Osteoblast (primary cell): ENCODE measurements at places on chromosomes 12 and 14. TPM values are rescaled to one million over a fixed set of nuclear protein-coding genes. Genes with fewer than 3 reads are reported as not detected.
A peak's percentile ranks its signal among the peaks of the same experiment; 100 is the strongest.

GRCh38 chr14:95683793-95684192 is 2.4 kb upstream of the TCL1B start:
- no peaks in the 10 kb centered on the region for H3K36me3 ChIP-seq
- no peaks in the 10 kb centered on the region for H3K4me1 ChIP-seq
- no peak overlapping the region for H3K4me3 ChIP-seq
- H3K27ac ChIP-seq = no peak overlapping the region

GRCh38 chr14:80664576-80664975 is 277.0 kb downstream of the CEP128 start:
- no peaks in the 10 kb centered on the region for H3K4me1 ChIP-seq
- no peak overlapping the region for H3K4me3 ChIP-seq
- H3K36me3 ChIP-seq = no peaks in the 10 kb centered on the region
- H3K27me3 ChIP-seq = no peaks in the 10 kb centered on the region

- no peaks in the 10 kb centered on the region for H3K27me3 ChIP-seq
- H3K27ac ChIP-seq = no peak overlapping the region
- no peak overlapping the region for H3K4me3 ChIP-seq
- no peaks in the 10 kb centered on the region for H3K4me1 ChIP-seq
- peak; percentile 70 for DNase-seq
Measured at GRCh38 chr12:58030566-58031279, 89.4 kb downstream of the ATP23 start.

- DNase-seq = peak; percentile 87
- H3K4me3 ChIP-seq = no peak overlapping the region
Measured at GRCh38 chr14:105075379-105076295, 10.4 kb upstream of the GPR132 start.

DNA sequence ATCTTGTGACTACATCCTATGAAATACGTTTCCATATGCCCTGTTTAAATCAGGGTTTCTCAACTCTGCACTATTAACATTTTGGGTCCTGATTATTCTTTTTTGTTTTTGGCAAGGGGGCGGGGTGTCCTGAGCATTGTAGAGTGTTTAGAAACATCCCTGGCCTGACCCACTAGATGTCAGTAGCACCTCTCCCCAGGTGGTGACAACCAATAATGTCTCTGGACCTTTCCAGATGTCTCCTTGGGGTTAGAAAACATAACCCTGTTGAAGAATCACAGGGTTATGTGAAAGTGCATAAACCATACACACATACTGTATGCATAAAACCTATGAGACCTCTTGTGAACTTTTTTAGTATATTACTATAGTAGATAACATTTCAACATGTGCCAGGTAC is 1.4 kb downstream of the ACAD10 start:
- H3K36me3 ChIP-seq = peaks cover 7% of the 10 kb centered on the region
- H3K27ac ChIP-seq = no peak overlapping the region
- no peaks in the 10 kb centered on the region for H3K27me3 ChIP-seq
- DNase-seq = no peak

DNA sequence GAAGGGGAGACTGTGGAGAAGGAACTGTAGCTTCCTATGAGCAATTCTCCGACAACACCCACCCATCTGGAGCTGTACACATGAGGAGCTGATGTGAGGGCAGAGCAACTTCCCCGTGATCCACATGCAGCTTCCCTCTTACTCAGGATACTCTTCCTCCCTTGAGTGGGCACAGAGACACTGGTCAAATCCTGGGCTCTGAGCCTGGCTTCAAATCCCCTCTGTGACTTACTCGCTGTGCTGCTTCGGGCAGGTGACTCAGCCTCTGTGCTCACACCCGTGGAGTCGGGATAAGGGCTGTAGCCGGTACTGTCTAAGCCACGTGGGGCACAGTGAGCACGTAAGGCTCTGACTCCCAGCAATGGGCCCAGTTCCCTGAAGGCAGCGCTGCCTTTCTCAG is 31.1 kb downstream of the ZFYVE21 start:
- H3K4me1 ChIP-seq = peaks cover 7% of the 10 kb centered on the region
- no peaks in the 10 kb centered on the region for H3K36me3 ChIP-seq
- no peak overlapping the region for H3K27ac ChIP-seq
- no peaks in the 10 kb centered on the region for H3K27me3 ChIP-seq

DNA sequence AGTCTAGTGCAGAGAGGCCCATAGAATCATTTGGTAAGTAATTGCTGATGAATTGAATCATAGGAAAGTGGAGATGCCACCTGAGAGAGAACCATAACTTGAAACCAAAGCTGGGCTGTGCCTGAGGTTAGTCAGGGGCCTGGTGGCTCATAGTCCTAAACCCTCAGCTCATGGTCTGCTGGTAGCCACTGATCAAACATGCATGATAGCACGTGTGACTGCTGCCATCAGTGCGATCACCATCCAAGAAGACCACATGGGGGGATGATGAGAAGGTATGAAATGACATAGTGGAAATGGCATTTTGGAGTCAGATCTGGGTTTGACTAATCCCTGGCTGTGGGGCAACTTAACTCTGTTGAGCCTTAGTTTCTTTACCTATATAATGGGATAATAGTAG is 190.5 kb downstream of the CACNA1C start:
- no peaks in the 10 kb centered on the region for H3K27me3 ChIP-seq
- H3K27ac ChIP-seq = peak overlapping the region; percentile 76
- no peaks in the 10 kb centered on the region for H3K36me3 ChIP-seq
- DNase-seq = no peak
- H3K4me3 ChIP-seq = no peak overlapping the region

DNA sequence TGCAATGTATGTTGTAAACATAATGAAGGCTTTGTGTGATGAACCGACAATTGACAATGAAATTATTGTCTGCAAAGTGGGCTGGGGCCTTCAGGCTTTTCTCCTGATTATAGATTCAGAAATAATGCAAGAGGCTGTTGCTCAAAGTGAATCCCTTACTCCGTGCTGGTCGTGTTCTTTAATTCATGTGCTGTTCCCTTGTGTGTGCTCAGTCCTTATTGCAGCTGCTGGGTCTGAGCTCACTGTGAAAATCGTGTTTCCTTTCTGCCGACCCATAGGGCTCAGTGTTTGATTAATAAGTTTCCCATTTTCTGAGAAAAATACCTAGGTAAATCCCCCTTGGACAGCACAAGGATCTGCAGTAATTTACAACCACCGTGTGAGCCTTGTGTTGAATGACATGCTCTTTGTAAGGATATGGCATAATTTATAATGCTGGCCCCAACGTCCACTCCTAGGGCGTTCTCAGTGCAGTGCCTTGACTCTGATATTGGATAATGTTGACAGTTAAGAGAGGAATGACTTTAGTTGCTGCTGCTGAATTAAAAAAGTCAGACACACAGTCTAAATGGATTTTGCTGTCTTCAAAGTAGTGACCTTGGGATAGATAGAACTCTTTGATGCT is 81.6 kb downstream of the RGS6 start:
- no peak for DNase-seq
- H3K27ac ChIP-seq = no peak overlapping the region
- H3K36me3 ChIP-seq = no peaks in the 10 kb centered on the region
- H3K4me1 ChIP-seq = no peaks in the 10 kb centered on the region
- no peak overlapping the region for H3K4me3 ChIP-seq
- no peaks in the 10 kb centered on the region for H3K27me3 ChIP-seq

DNA sequence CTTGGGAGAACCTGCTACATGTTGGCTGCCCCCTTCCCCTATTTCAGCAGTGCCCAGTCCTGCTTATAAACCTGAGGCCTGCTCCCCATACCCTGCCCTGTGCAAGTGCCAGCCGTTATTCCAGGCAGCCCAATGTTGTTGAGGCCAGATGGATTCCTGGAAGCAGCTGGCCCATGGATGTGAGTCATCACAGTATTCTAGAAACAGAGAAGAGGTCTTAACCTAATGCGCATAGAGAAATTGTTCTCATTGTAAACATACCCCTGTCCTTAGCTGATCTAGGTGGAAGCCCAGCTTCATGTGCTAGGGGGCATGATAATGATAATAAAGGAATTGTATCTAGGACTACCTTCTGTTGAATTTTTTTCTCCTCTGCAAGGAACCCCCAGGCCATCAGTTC is 69.7 kb downstream of the TSPAN11 start:
- no peaks in the 10 kb centered on the region for H3K36me3 ChIP-seq
- H3K4me1 ChIP-seq = peaks cover 13% of the 10 kb centered on the region
- H3K27me3 ChIP-seq = no peaks in the 10 kb centered on the region
- no peak overlapping the region for H3K4me3 ChIP-seq
- peak; percentile 96 for DNase-seq

DNA sequence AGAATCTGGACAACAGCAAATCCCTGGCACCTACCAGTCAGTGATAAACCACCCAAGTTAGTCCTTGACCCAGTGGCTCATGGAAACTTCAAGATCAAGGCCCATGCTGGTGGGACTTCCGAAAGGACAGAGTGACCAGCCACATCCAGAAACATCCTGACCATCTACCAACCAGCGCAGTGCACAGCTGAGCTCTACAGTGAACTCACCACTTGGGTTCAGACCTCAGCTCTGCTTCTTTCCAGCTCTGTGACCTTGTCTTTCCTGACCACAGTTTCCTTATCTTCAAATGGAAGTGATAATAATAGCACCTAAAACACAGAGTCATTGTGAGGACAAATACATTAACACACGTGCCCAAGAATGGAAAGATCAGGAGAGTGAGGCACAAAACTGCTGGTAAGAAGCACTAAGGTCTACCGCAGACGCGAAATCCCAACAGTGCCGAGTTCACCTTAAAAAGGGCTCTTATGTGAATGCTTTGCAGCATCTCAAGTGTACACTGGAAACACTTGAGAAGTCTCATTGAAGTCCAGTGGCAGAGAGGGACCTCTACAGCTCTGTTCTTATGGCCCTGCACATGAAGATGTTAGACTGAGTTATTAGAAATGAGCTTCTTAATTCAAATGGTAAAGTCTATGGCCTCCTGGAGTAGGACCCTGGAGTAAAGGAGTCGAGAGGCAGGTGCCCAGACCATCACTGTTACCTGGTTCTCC is 128.8 kb downstream of the CCDC60 start:
- H3K27me3 ChIP-seq = no peaks in the 10 kb centered on the region
- H3K36me3 ChIP-seq = no peaks in the 10 kb centered on the region
- no peak for DNase-seq
- no peak overlapping the region for H3K27ac ChIP-seq
- H3K4me3 ChIP-seq = no peak overlapping the region

The HOXC12 gene
- under 0.01 TPM in 1 of 2 replicates, not detected in the other for total RNA-seq

The WNT5B gene
- 59.0 and 71.0 TPM in 2 replicates for total RNA-seq

The CD163 gene
- under 0.01 TPM in 2 replicates for total RNA-seq

The PROX2 gene
- not detected in 2 replicates for total RNA-seq
